Stimulated activated naive B cell treated with anti-CD40 and anti-IgM and Interleukin-4, amounts not matched to agents 10 μg/mL and 1 μg/mL and 100 μg/mL, for 72 hours (primary cell): ENCODE measurements at places on chromosomes 5 and 9.

GRCh38 chr5:1831257-1831656, 30.1 kb downstream of the NDUFS6 start:
- no peak for DNase-seq

GRCh38 chr5:149667084-149667828, 62.9 kb upstream of the PPARGC1B start:
- DNase-seq, result peak; percentile 20

DNA sequence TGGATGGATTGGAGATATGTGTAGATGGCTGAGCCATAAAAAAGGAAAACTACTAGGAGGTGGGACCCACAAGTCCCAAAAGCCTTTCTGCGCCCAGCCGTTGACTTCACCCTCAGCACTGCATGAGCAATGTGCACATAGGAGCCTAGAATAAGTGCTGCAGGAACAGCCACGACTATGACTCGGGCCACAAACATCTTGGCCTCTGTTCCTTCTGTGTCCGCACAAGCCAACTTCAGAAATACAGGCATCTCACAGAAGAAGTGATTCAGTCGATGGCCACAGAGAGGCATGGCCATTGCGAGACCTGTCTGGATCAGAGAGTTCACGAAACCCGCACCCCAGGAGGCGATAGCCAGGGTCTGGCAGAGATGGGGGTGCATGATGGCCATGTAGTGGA, 587 bp downstream of the OR2Y1 start:
- DNase-seq, result no peak

- no peak for DNase-seq
Measured at GRCh38 chr5:154755361-154756008, at the start of gene LARP1. Gene LARP1 (plus strand): TSS chr5:154755377. CDS start chr5:154755758, 381 bp downstream.

GRCh38 chr9:96567203-96567700, 52.4 kb downstream of the CDC14B start:
- DNase-seq, result no peak
